ENCODE measurements at places on chromosomes 7 and 10.

DNA sequence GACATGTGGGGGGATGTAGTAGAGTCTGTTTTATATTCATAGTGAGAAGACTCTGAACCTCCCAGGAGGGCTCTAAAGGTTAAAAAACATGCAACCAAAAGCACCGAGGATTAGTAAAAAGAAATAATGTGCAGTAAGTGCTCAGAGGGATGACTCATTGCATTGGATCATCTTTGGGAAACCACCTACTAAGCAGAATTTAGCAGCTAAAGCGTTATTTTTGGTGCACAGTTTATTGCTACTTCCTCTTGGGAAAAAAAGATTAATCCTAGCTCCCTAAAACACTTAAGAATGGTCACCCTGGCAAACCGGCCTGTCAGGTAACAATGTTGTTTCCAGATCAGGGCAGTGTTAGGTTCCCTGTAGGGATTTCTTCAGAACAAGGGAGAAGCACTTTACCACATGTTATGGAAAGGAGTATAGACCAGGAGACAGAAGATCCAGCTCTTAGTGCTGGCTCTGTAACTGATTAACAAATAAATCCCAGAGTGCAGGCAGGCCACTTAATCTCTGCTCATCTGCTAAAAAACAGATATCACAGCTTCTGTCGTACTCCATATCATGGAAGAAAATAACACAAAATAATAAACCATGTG is 44.8 kb upstream of the FAM133B start:
- DNase-seq, result no peak

DNA sequence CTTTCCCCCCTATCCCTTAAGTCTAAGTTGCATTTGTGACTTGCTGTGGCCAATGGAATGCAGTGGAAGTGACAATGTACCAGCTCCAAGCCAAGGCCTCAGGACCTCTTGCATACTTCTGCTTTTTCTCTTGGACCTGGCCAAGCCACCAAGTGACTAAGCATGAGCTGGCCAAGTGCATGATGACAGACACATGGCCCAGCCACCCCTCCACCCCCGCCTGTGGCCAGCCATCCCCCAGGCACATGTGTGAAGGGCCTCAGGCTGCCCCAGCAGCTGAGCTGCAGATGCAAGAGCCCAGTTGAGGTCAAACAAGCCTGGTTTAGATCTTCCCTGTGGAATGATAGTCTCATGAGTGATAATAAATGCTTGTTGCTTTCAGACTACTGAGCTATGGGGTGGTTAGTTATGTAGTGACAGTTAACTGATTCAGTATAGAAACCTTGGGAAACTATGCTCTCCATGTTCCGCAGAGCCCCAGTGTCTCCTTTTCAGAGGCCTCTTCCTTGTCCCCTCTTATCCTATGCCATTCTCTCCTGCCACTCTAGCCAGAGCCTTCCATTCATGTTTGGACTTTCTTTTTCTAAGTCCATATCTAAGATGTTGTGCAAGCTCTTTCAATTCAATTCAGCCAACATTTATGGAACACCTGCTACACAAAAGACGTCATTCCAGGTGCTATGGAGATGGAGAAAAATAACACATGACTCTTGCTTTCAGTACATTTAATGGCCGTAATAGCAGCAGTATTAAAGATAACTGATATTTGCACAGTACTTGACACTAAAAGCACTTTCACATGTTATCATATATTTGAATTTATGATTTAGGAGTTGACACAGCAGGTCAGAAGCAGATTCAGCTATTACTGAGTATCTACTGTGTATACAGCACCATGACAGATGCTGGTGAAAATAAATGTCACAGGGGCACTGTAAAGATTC is 55.5 kb upstream of the LOXL4 start:
- DNase-seq, result no peak

GRCh38 chr10:122162671-122163173 is 108.4 kb upstream of the BTBD16 start:
- DNase-seq, result no peak

GRCh38 chr7:141640239-141640840 is 61.6 kb downstream of the DENND11 start:
- DNase-seq, result no peak

GRCh38 chr10:104034401-104035193 is 51.1 kb downstream of the COL17A1 start:
- DNase-seq, result no peak

GRCh38 chr7:133601617-133602016 is 348.7 kb downstream of the EXOC4 start:
- no peak for DNase-seq

DNA sequence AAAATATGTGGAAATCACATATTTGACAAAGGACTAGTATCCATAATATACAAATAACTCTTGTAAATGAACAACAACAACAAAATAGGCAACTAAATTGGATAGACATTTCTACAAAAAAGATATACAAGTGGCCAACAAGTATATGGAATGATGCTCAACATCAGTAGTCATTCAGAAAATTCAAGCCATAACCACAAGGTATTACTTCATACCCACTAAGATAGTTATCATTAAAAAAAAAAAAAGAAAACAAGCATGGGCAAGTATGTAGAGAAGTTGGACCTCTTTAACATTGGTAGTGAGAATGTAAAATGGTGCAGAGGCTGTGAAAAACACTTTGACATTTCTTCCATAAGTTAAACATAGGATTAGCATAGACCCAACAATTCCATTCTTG is 80.8 kb downstream of the CYP26A1 start:
- no peak for DNase-seq

- no peak for DNase-seq
Measured at GRCh38 chr10:124629415-124629814, 114.8 kb downstream of the FAM53B start.

- DNase-seq, result no peak
Measured at GRCh38 chr10:107091126-107091525, 73.4 kb downstream of the SORCS1 start.

DNA sequence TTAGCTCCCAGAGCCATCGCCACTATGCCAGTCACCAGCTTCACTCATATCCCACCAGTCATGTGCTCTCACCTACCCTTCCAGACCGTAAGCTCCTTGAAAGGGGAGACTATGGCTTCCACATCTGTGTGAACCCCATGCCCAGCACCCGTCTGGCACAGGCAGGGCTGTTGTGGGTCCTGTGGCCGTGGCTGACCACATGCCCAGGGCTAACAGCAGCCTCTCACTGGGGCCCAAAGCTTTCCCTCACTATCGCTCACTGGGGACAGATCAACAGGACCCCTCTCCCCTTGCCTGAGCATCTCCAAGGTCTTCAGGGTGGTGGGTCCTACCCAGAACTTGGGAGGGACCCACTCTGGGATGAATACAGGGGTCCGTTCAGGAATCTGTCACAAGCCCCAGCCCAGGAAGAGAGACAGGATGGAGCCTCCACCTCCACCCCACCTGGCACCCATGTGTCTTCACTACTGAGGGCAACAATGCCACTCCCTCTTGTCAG is 303.9 kb downstream of the GRID1 start:
- DNase-seq, result no peak

DNA sequence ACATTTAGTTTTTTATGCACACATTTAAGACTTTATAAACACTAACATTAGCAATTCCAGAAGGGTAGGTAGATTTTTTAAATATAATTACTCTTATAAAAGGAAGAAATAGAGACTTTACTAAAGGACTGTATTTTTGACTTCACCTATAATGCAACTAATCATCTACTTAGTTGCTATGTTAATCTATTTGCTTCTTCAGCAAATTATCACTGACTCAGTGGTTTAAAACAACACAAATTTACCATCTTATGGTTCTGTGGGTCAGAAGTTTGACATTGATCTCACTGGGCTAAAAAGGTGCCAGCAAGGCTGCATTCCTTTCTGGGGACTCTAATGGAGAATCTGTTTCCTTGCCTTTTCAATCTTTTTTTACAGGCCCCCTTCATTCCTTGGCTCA is 7.6 kb downstream of the MTERF1 start:
- no peak for DNase-seq

DNA sequence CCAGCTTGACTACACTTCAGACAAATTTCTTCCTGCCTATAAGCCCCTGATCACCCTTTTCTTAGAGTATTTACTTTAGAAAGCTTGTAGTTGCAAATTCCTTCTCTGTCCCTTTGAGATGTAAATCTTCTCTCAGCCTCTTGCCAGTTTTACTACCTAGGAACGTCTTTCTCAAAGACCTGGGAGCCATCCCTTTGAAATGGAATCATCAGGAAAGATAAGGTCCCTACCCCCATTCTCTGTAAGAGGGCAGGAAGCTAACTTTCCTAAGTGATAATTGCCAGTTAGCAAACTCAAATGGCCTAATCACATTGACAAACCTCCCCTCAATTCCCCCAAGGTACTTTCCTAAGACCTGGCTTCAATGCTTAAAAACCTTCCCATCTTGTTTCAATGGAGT is 304.5 kb downstream of the MDFIC start:
- no peak for DNase-seq

DNA sequence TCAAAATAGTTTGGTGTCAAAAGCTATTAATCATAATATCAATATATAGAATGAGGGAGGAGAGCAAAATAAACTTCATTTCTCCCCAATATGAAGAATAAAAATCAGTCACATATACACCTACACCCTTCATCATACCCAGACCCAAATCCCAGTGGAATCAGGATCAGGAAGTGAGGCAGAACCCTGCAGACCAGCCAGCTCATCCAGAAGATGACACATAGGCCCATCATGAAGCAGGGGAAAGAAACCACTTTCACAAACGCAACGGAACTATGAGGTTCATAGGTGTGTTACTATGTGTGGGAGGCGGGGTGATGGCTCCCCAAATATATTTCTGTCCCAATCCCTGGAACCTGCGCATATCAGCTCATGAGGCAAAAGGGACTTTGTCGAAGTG is 89.0 kb downstream of the RSU1 start:
- no peak for DNase-seq

- DNase-seq, result no peak
Measured at GRCh38 chr7:150377196-150377595, 1.9 kb upstream of the ZNF775 start.

GRCh38 chr7:111059833-111060232 is 31.1 kb upstream of the LRRN3 start:
- DNase-seq, result no peak

DNA sequence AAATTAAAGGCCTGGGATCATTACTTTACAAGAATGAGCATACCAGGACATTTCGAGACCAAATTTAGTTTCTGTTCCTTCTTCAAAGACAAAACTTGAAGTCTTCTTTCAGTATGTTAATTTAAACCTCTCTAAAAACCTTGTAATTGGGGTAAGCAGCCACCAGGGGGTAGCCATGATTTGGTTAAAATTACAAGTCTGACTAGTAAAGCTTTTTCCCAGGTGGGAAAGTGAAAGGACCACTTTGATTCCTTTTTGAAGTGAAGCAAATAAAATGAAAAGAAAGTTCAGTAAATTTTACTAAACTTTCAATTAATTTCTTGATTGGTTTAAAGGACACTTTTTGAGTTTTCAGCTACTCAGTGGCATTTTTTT is 294.3 kb downstream of the BBS9 start:
- no peak for DNase-seq

DNA sequence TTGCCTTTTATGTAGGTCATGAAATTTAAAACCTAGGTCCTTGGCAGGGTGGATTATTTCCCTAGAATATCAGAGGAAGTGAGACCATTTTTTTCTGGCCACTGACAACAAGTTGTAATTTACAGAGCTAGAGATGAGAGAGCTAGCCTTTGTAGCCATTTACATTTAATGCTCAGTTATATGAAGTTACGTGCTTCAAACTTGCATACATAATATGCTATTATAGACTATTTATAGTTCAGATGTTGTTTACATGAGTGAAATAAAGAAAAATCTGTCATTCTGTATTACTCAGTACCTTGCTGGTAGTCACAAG is 234.9 kb upstream of the MBL2 start:
- no peak for DNase-seq

- no peak for DNase-seq
Measured at GRCh38 chr7:90931986-90932916, 332.0 kb upstream of the FZD1 start.

DNA sequence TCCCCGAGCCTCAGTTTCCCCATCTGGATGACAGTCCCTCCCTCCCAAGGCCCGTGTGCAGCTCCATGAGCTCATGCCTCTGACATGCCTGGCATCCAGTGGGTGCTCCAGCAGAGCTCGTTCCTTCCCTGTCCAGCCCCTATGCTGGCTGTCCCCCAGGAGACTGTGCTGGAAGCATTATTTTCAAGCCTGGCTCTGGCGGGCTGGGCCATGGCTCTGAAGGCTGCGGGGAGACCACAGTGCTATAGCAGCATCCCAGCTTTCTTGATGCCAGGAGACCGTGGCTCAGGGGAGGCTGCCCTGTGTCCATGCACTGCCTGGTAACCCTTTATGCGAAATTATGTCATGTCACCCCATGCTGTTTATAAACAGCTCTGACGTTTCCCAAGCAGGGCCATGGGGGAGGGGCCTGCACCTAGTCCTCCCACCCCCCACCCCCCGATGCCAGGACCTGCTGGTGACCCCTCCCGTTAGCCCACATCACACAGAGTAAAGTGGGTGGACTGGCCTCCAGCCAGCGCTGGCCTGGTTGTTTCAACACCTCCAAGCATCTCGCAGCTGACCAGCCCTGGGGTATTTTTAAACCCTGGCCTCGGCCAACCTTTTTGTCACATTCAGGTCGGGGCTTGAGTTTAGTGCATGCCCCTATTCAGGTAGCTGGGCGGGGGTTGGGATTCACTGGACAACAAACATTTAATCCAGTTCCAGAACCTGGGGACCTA is 105.9 kb upstream of the ZNF716 start:
- DNase-seq, result no peak

DNA sequence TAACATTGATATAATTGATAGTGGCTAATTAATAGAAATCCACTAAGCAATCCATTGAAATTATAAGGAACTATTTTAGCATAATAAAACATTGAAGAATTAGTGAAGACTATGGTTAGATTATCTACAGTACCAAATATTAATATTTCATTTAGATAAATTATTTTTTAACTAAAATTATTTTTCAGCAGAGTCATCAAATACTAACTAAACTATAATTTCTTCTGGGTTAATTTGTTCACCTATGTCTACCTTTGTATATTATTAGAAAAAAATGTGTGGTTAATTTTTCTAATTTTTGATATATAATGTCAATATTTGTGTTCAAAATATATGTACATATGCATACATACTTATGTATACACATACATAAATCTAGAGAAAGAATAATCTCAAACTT is 140.2 kb downstream of the KCND2 start:
- no peak for DNase-seq

GRCh38 chr7:140778568-140778967 is 82.1 kb downstream of the NDUFB2 start:
- DNase-seq, result no peak

DNA sequence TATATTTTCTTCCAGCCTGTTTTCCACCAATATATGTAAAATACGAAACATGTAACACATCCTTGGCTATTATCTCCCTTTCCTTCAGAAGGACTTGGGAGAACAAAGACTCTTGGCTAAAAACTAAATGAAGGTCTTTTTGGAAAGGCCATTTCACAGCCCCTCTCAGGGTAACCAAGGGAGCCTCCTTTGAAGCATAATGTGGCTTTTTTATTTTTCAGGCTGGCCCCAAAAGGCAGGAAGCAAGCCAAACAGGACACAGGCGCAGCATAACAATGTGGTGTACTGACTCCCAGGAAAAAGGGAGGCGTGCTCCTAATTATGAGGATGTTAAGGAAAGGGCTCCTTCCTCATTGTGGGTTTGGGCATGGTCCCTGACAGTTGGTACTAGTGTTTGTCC is 30.3 kb upstream of the CCSER2 start:
- no peak for DNase-seq

All from stimulated activated CD4-positive, alpha-beta T cell treated with anti-CD3 and anti-CD28 coated beads, Interleukin-15, amount 100 ng/mL, for 1 hour (primary cell).